Activated CD4-positive, CD25-positive, alpha-beta regulatory T cell (primary cell): ENCODE measurements at places on chromosomes 11 and 22.

GRCh38 chr11:133082453-133082781, 449.9 kb downstream of the OPCML start:
- DNase-seq: no peak

GRCh38 chr11:119029340-119030028, 1.2 kb downstream of the SLC37A4 start:
- DNase-seq: no peak

DNA sequence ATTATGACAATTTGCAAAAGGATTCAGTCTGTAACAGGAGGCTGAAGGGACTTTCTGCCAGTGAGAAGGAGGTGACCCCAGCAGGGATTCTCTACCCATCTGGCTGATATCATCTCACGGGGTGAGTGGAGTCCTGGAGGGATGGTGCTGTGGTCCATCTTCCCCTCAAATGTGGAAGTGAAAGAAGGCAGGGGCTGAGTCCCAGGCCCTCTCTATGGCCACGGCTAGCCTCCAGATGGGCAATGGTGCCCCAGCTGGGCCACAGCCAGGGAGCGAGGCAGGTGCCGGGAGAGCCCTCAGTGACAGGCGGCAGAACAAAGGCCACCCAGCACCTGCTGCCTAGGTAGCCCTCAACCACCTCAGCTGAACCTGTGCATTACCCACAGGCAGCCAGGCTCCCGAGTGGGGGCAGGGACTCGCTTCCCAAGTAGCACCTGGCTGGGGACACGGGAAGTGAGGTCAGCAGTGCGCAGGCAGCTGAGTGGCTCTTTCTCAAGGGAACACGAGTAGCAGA, 6.7 kb downstream of the NECTIN1 start:
- DNase-seq: no peak

DNA sequence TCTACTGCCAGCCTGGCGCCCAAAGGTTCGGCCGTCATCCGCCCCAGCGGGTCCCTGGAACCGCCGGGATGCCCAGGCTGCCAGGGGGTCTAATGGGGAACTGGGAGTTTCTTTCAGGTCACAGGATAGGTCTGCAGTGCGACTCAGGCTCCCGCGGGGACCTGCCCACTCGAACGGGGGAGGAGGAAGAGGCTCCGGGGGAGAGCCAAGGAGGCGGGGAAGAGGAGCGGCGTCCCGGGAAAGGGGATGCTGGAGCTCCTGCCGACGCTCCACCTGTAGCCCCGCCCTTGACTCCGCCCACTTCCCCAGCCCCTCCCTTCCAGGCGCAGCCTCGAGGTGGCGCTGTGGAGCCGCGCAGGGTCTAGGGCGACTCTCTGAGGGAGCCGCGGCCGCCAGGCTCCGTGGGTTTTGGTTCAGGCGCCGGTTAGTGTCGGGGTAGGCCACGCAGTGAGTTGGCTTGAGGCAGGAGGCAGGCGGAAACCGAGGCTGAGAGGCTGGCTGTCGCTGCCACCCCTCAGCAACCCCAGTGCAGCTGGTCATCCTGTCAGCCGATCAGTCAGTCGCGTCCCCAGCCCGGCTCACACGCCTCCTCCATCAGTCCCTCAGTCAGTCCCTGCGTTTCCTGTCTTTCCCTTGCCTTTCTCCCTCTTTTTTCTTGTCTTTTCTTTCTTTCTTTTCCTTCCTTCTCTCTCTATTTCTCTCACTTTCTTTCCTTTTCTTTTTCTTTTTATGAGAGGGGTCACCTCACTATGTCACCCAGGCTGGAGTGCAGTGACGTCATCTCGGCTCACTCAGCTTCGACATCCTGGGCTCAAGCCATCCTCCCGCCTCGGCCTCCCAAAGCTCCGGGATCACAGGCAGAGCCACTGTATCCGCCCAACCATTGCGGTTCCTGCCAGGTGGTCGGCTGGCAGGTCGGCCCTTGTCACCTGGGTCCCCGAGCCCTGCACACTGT, 26.4 kb downstream of the YWHAH start:
- DNase-seq: peak; percentile 71

GRCh38 chr11:17595526-17596309, 48.7 kb downstream of the OTOG start:
- no peak for DNase-seq

- DNase-seq: no peak
Measured at GRCh38 chr11:64027651-64028397, 7.9 kb upstream of the FLRT1 start.

DNA sequence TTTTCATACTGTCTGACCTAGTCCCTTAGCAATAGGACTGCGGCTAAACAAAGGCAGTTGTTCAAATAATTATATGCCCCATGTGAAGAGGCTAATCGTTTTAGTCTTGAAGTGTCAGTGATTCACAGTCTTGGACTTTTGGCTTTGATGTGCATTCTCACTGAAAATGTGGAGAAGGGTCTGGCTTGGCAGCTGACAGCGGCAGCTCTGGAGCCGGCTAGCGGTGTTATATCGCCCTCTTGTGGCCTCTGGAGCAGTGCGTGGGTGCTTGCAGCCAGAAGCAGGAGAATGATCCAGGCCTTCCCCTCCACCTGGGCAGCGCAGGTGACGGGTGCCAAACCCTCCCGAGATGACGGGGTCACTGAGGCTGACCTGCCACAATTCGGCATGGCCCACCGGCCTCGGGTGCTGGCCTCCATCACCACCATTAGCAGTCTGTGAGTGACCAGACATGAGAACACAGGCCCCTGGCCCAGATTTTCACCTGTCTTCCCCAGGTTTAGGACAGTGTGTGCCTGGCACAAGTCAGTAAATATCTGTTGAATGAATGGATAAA, 90.3 kb upstream of the PITPNB start:
- DNase-seq: peak; percentile 52

DNA sequence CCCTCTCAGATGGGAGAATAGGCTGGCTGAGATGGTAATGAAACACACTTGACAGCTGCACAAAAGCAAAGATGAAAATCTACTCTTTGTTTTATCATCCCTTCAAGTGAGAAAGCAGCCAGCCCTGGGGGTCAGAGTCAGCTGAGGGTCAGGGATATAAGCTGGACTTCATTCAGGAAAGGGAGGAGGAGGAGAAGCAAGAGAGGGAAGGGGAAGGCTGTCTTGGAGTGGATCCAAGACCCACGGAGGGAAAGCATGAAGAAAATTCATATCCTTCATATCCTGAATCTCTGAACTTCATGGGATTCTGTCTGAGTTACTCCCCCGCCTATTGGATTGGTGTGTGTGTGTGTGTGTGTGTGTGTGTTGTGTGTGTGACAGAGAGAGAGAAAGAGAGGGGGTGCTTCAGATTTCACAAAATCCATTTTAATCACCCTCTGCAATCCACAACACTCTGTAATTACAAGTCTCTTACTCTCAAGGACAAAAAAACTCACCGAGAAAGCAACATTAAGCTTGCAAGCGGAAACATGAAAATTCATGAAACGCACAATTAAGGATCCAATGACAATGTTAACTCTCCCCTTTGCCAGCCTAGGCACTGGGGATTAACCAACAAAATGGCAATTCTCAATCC, 327.7 kb downstream of the TENM4 start:
- DNase-seq: no peak

DNA sequence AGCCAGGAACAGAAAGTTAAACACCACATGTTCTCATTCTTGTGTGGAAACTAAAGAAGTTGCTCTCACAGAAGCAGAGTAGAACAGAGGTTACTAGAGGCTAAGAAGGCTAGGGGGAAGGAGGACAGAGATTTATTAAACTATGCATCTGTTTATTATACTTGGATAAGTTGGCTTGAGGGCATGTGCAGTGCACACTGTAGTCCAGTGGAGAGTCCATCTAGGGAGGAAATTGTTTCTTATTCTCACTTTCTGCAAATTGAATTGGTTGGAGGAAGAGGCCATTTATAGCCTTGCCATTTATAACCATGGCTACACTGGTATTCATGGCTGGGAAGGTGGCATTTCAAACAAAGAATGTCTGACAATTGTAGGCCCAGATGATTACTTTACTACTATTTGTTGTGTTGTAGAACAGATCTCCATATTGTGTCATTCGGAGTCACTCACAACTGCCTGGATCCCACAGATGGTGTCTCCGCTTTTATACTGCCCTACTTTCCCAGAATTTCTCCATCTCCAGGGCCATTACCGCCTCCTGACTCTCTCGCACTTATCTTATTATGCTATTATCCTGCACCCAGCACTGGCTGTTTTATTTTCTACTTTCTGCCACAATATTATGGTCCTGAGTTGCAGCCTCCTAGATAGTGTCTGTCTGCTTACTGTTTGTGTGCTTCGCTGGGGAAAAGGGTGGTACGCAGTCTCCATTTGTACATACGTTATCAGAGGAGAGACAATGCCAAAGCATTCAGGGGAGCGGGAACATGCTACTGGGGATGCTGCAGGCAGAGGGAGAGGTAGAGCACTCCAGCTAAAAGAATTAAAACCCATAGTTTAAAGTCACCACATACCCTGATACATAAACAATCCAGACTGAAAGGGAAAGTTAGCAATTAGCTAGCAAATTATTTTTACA, 169.3 kb upstream of the BLID start:
- no peak for DNase-seq
